GOT3 (cell line): ENCODE measurements at places on chromosomes 1 and 21.

DNA sequence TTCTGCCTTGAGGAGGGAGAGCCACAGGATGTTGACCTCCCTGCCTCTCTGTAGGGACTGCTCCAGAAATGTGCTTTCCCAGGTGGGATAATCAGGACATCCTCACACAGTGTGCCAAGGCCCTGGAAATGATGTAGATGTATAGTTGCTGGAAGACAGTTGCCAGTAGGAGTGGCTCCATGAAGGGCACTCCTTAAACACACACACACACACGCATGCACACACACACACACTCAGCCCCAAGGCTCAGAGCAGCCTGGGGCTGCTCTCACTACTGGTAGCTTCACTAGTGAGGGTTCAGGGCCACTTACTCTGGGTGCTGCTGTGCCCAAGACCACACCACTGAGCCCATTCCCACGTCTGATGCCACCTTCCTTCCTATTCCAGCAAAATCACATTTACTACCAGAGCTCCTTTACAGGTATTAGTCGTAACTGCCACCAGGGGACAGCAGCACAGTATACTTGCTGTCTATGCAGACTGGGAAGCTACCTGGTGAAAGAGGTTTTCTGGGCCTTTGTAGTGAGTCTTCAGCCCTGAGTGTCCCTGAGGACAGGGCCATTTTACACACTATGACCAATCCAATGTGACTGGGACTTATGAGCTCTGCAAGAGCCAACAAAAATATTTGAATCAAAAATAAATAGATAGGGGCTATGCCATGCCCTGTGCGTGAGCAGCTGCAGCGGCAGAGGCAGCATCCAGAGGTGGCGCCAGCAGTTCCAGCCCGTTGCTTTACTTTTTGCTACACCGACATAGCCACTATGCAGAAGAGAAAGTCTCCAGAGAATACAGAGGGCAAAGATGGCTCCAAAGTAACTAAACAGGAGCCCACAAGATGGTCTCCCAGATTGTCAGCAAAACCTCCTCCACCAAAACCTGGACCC is 15.0 kb downstream of the CRNN start:
- no peak for DNase-seq

GRCh38 chr1:146022403-146023127 is 1.0 kb upstream of the HJV start:
- no peak for DNase-seq

- no peak for DNase-seq
Measured at GRCh38 chr1:219902951-219903350, 25.4 kb downstream of the SLC30A10 start.

DNA sequence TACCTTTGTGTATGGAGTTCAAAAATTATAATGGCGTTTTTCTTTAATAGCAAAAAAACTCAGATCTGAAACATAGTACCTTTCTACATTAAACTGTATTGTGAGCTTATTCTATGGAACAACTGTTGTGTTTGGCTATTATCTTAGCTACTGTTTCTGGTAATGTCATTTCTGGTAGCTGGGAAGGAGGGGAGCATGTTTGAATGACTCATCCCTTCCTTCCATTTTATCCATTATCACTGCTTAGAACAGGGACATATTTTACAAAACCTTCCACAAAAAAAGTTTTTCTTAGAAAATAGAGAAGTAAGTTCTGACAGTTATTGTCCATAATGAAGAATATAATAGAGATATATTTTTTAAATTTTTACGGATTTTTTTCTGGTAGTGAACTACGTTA is 128.3 kb downstream of the NRDC start:
- DNase-seq, result no peak

- no peak for DNase-seq
Measured at GRCh38 chr1:244029124-244029523, 22.0 kb upstream of the ZBTB18 start.

- DNase-seq, result no peak
Measured at GRCh38 chr1:164577291-164577690, 18.3 kb downstream of the PBX1 start.

DNA sequence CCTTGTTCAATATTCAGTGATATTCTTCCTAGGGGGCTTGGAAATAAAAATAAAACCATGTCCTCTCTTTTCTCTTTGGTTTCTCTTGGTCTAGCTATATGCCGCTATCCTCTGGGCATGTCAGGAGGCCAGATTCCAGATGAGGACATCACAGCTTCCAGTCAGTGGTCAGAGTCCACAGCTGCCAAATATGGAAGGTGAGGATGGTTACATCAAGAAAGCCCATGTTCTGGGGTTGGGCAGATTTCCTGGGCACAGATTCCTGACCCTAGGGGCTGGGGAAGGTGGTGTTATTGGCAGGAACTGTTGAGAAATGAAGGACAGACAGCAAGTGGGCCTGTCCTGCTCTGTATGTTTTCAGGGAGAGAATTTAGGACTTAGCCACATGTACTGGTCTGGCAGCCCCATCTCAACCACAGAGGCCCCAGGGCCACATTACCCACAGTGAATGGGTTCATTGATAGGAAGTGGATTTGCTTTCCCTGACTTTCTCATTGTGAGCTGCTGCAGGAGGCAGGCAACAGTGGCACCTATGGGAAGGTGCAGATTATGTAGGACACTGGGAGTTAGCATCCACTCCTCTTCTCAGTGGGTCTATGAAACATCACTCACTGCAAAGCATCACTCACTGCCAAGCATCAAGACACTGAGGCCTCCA is 37.4 kb upstream of the HSD17B7 start:
- DNase-seq, result no peak

GRCh38 chr1:231527586-231528171 is 790 bp upstream of the TSNAX start:
- DNase-seq, result no peak

GRCh38 chr1:9717193-9718005 is 65.9 kb downstream of the PIK3CD start:
- no peak for DNase-seq

- no peak for DNase-seq
Measured at GRCh38 chr21:44445145-44445812, 10.0 kb upstream of the LRRC3 start.

- DNase-seq, result no peak
Measured at GRCh38 chr21:46503922-46504550, 45.3 kb downstream of the DIP2A start.

- DNase-seq, result no peak
Measured at GRCh38 chr1:52862666-52863458, 20.3 kb downstream of the ZYG11A start.

GRCh38 chr1:82279241-82279640 is 478.5 kb downstream of the ADGRL2 start:
- no peak for DNase-seq

- DNase-seq, result no peak
Measured at GRCh38 chr1:209030454-209031167, 552.9 kb upstream of the CAMK1G start.

- no peak for DNase-seq
Measured at GRCh38 chr1:155080312-155081228, 1.9 kb downstream of the EFNA3 start.

DNA sequence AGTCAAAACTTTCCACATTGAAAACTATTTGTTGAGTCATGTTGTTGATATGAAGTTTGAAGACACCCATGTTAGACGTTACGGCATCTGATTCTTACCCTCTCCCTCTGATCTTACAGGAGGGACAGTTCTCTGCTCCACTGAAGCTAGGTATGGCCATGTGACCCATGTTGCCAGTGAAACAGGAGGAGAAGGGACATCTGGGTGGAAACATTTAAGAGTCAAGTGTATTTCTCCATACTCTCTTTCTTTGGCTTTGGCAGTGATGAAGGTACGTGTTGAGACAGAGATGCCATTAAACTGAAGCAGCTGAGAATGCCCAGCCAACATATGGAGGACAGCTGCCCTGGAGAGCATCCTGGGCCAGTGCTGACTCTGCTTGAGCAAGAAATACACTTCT is 198.4 kb upstream of the PTGFR start:
- no peak for DNase-seq

GRCh38 chr1:18751425-18751824 is 108.0 kb downstream of the TAS1R2 start:
- no peak for DNase-seq

- no peak for DNase-seq
Measured at GRCh38 chr1:31576201-31576669, at the start of gene TINAGL1. TINAGL1 (plus strand) TSS chr1:31576515; CDS start chr1:31577149, 634 bp downstream.

DNA sequence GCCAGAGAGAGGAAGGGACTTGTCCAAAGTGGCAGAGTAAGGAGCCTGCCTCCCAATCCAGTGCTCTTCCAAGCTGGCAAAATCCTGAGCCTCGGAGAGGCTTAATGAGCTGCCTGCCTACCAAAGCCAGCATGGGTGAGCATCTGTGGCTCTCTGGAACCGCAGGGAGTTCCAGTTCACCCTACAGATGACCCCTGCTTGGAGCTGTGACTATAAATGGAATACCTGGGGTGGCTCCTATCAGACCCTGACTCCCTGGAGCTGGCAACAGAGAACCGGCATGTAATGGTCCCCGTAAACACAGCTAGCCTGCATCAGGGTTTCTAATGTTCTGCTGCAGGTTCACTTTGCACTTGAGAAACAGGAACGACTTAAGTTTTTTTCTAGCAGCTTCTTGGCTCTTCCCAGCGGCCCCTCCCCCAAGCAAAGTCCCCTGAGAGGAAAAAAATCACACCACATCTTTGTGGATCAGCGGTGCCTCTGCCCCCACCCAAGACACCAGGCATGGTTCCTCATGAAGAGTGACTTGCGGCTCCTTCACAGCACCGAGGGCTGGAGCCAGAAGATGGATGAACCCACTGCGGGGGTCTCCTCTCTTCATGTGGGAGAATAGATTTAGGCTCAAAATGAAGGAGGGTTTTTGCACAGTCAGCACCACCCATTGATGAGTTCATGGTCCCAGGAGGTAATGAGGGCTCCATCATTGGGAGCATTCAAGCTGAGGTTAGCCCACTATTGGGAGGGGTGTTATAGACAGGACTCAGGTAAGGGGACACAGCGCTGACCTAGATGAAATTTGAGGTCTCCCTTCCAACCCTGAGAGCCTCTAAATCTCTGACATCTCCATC is 79.0 kb downstream of the SYT2 start:
- DNase-seq, result no peak

DNA sequence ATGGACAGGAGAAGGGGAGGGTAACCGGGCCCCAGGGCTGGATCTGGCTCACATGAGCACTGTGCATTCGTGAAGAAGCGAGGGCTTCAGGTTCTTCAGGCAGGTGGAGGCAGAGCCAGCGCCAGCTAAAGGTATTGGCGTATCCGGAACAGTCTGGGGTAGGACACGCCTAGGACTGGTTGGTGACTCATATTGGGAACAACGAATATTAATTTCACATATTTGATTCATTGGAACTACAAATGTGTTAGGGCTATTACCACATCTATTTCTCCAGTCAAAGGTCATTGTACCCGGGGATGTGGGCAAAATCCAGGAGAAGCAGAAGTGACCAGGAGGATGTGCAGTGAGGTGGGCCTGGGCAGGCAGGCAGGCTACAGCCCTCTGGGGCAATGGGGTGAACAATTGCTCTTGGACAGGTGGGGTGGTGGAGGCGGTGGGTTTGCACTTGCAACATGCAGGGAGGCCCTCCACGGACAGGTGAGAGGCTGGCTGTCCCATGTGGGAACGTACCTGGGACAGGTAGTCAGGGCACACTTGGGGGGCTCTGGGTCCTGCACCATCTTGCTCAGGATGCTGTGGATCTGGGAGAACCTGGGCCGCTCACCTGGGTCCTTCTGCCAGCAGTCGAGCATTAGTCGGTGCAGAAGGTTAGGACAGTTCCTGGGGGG is 26.7 kb downstream of the CDCA8 start:
- DNase-seq, result no peak
